ENCODE measurements at places on chromosomes 12 and 14. TPM values are rescaled to one million over a fixed set of nuclear protein-coding genes. Genes with fewer than 3 reads are reported as not detected.

GRCh38 chr14:77097006-77097699, 905 bp upstream of the CIPC start:
- no peak for DNase-seq

DNA sequence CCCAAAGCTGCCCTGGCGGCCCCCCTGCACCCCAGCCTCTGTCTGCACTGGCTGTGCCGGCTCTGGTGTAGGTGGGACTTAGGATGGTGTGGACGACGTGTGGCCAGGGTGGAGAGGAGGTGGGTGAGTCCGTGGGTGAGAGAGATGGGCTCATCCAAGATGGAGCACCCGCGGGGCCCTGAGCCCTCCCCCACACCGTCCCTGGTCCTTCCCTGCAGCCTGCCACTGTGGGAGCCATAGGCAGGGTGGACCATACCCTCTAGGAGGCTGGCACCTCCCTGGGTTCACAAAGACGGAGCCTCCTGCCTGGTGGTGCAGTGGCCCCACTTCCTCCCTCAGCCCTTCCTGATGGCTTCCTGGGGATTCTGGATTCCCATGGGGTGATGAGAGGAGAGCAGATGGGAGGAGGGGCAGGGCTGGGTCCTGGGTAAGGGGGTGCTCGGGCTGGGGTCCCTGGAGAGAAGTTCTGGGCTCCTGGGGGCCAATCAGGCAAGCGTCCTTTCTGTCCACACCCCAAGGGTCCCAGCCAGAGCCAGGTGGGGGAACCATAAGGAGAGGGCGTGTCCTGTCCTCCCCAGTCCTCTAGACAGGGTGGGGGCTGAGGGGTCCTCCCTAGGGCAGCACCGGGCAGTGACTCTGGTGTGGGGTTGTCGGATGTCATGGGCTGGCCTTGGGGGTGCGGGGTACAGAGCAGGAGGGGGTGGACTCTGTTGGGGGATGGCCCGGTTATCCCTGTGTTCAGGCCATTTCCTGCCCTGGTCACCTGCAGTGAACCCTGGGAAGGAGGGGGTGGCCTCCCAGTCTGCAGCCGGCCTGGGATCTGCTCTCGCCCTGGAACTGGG, 384.8 kb downstream of the TMEM121 start:
- DNase-seq, result no peak

GRCh38 chr14:54194501-54194900, 202.3 kb upstream of the CDKN3 start:
- DNase-seq, result no peak

DNA sequence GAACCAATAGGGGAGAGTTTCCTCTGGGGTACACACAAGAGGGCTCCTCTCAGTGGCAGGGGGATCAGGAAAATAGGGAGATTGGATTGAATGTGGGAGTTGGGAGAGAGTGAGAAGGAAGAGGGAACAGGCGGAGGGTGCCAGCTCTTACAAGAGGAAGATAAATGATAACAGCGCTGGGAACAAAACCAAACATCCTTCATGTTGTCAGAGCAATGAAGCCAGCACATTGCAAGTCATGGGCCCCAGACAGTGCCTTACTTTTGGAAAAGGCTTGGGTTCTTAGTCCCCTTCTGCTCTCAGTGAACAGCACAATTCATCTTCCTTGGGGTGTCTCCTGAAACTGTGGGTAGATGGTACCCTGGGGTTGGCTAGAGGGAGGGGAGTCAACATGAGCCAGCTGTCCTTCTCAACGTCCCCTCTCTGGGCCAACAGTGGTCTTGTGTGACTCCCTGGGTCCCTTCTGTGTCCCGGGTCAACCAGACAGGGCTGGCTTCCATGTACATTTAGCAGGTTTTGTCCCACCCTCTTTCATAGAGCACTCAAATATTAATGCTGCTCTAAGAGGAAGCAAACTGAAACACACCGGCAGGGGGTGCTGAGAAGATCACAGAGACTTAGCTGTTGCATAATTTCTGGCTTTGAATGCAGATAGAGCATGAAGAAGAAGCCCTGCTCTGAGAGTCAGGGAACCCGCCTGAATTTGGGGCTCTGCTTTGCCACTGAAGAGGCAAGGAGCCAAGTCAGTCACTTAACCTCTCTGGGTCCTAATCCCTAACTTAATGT, 138.5 kb downstream of the ESRRB start:
- peak; percentile 15 for DNase-seq

GRCh38 chr12:69442894-69443293, 27.3 kb upstream of the FRS2 start:
- no peak for DNase-seq

GRCh38 chr12:67698672-67699581, 50.4 kb downstream of the DYRK2 start:
- DNase-seq, result no peak

GRCh38 chr12:6936636-6937480, 6.8 kb upstream of the RNU7-1 start:
- DNase-seq, result no peak

GRCh38 chr14:71029236-71029781, 122.0 kb downstream of the PCNX1 start:
- DNase-seq, result no peak

- DNase-seq, result peak; percentile 77
Observed at GRCh38 chr12:103548622-103549601, 38.2 kb upstream of the STAB2 start.

GRCh38 chr12:7441216-7441615, 2.7 kb downstream of the CD163L1 start:
- DNase-seq, result no peak

GRCh38 chr14:69518289-69519101, 34.0 kb downstream of the PLEKHD1 start:
- no peak for DNase-seq

DNA sequence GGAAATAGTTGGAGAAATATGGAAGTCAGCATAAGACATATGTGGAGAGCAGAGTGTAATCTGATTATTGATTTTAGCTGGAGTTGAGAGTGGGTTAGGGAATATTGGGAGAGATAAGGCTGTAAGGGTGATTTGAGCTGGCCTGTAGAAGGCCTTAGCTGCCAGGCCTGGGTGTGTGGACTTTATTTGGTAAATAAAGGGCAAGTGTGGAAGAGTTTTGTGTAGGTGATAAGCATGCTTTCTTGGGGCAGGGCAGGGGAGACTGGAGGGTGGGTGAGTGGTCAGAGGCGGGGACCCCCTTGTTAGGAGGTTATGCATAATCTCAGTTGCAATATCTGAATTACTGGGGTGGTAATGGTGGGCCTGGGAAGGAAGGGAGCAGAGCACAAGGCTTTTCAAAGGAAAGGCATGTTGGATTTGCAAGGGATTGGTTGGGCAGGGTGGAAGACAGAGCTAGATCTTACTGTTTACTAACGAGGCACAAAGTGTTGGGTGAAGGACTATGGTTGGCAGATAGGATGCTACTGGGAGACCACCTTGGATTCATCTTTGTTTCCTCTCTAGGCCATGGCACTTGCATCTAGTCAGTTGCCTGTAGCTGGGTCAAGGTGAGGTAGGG, 5.5 kb downstream of the KHNYN start:
- no peak for DNase-seq

The ARMH4 gene
- total RNA-seq, result 0.16 TPM

The BIN2 gene
- total RNA-seq, result 0.18 TPM
